ENCODE measurements at places on chromosomes 5 and 9.

GRCh38 chr9:101601904-101602765 lies 7.4 kb upstream of the PPP3R2 start:
- peak; percentile 37 for DNase-seq

GRCh38 chr5:58844395-58844794 lies 261.5 kb downstream of the RAB3C start:
- DNase-seq: no peak

DNA sequence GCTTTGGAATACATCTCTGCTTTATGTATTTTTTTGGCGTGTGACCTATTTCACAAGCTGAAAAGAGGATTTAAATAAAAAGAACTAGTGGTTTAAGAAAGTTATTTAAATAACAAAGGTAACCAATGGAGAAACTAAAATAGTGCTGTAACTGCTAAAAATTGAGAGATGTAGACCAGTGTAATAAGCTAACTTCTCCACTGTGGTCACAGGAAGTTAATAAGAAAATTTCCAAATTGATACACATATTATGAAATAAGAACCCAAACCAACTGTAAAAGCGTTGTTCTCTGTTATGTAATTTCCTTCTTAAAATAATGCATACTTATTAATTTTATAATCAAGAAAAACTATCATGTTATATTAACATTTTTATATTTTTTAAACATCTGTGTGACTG lies 29.1 kb upstream of the ZFAND5 start:
- no peak for DNase-seq

GRCh38 chr5:7970816-7971215 lies 101.9 kb downstream of the MTRR start:
- no peak for DNase-seq

DNA sequence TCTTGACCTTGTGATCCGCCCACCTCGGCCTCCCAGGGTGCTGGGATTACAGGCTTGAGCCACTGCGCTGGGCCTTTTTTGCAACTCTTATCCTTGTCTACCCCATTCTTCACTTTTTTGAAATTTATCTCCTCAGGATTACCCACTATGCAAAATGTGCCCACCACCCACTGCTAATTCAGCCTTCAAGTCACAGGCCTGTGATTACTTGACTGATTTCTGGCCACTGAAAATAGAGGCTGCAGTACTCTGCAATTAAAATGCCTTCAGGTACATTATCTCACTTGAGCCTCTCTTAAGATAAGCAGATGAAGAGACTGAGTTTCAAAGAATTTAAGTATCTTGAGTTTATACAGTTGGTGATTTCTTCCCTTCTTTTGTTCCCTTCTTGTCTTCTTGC lies 112.4 kb upstream of the SPATA31D4 start:
- DNase-seq: no peak

- DNase-seq: no peak
These were observed 142.7 kb downstream of the PIP5K1B start for GRCh38 chr9:68847765-68848164.

DNA sequence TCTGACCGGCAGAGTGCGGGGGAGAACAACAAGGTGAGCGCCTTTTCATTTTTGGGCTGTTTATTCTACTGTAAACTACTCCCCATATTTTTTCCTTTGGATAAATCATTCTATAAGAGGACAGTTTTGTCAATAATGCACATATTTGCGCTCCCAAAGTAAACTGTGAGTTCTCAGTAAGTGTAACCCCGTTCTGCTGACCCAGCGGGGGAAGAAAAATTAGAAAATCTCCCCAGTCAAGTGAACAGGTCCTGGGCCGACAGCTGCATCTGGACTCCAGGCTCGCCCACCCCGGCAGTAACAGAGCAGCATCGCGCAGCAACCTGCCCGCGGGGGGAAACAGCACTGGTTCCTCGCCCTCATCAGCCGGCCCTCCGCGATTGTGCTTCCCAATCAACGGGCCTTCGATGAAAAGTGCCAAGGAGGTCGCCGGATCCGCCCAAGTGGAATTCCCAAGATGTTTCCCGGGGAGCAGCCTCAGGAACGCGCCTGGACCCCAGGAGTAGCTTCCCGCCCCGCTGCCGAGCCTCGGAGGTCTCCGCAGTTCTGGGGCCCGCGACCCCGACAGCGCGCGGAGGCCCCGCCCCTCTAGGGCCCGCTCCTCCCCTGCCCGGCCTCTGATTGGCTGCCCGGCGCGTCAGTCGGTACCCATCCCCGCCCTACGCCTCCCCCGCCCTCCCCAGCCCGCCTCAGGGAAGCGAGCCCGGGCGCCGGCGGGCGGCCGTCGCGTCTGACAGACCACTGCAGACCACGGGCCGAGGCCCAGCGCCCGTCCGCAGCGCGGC lies at the start of gene OTULINL:
TSS of gene OTULINL (plus strand) at position 687 of the 785 bp plus-strand sequence. CDS start 103 bp downstream, outside the sequence.
- peak; percentile 57 for DNase-seq

DNA sequence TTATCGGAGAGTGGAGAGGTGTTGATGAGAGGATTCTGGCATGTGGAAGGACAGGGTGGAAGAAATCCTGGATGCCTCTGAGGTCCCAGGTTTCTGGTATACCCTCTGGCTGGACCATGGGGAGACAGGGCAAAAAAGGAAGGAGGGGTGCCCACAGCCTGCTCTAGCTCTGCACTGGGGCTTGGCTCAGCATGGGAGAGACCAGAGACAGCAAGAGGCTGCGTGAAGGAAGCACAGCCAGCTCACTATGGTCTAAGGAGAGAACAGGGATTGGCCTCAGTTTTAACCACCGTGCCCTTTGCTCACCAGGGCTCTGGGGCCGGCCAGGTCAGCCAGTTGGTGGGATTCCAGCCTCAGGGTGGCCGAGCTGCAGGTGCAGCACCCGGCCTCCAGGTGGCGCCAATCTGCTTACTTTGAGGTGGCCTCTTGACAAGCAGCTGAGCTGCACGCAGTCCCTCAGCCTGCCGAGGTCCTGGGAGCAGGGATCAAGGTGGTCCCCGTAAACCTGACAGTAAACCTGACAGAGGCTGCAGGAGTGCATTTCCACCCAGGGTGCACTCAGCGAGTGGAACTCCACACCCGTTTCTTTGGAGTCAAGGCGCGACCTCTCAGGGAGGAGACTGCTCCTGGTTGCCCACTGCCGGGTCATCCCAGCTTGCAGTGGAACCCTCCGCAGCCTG lies 25.0 kb upstream of the SPTLC1 start:
- peak; percentile 66 for DNase-seq

GRCh38 chr9:98745470-98745869 lies 36.7 kb upstream of the GABBR2 start:
- no peak for DNase-seq

GRCh38 chr5:5978501-5979376 lies 399.6 kb downstream of the MED10 start:
- DNase-seq: no peak

DNA sequence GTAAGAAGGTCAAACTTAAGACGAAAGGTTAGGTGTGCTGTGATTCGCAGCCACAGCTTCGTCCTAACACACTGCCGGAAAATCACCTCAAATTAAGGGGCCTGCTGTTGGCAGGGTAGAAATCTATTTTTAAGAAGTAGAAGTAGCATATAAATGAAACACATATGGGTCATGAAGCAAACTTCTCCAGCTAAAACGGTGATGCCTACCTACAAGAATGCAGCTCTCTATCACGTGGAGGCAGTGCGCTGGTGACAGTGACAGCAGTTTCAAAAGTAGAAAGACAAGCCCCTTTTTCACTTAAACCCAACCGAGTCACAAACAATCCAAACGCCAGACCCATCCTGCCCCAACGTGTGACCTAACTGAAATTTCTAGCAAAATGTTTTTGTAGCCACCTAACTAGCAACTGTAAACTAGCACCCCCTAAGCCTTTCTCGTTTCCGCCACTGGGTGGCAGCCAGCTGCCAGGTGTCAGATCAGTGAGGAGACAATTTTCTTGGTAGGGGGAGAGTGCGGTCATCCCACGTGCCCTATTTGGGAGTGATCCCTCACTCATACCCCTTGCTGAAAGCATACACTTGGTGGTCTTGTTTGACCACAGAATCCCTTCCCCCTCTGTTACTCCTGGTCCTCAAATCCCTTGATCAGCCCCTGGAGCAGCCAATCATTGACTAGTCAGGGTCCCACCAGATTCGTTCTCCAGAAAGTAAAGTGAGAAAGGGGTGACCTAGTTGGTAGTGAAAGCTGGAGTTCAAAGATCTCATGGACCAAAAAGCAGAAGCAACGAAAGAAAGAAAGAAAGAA lies 71.8 kb upstream of the MAMDC2 start:
- peak; percentile 58 for DNase-seq

DNA sequence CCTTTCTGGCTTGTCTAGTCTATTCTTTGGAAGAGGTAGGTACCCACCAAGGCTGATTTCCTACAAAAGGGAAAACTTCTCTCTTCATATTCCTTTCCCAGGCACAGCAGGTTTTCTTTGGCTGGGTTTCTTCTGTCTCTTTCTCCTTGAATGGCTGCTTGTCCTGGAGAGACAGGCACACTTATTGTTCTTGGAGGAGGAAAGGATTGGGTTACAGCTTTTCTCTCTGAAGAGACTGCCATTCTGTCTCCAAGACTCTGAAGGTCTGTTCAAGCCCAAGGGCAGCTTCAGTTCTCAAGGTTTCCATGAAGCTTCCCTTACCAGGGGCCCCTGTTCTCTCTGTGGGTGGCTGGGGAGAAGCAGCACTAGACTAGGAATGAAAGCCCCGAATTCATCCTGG lies 33.9 kb downstream of the ACTBL2 start:
- DNase-seq: no peak

DNA sequence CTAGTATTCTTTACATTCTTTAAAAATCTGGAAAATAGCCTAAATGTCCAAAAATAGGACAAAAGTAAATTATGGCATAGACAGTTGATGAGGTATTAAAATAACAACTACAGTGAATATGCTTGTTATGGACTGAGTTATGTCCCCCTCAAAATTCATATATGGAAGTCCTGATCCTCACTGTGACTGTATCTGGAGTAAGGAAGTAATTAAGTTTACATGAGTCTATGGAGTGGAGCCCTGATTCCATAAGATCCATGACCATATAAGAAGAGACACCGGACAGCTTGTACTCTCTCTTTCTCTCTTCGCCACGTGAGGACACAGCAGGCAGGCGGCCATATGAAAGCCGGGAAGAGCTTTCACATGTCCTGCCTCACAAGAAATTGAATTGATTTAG lies 28.6 kb upstream of the C5orf58 start:
- DNase-seq: no peak

DNA sequence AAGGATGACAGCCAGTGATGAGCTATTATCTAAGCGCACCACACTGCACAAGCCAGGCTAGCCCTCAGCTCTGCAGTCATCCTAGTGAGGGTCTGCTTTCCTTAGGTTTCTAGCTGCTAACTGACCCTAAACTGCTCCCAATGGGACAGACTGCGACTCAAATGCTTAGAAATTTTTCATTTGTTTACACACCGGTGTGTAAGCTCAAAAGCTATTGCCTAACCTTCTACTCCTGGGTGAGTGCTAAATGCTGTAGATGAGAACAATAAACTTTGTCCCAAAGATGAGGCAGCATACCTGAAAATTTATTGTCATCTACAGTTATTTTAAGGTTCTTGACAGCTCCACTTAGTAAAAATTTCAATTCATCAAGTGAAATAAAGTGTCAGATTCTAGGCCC lies 311.4 kb downstream of the TMEM167A start:
- no peak for DNase-seq

GRCh38 chr9:130448771-130449603 lies 4.2 kb downstream of the ASS1 start:
- no peak for DNase-seq

- DNase-seq: no peak
These were observed 35.4 kb upstream of the AGXT2 start for GRCh38 chr5:35083150-35083549.

Measured in brain microvascular endothelial cell (primary cell).